Daoy (cell line): ENCODE measurements at places on chromosomes 5 and 9. TPM values are rescaled to one million over a fixed set of nuclear protein-coding genes. Genes with fewer than 3 reads are reported as not detected.

Gene TAF11L10
- total RNA-seq, result not detected in 2 replicates

Gene SEMA4D
- 2.3 and 4.5 TPM in 2 replicates for total RNA-seq

Gene ZNF354C
- 2.7 and 3.7 TPM in 2 replicates for total RNA-seq

DNA sequence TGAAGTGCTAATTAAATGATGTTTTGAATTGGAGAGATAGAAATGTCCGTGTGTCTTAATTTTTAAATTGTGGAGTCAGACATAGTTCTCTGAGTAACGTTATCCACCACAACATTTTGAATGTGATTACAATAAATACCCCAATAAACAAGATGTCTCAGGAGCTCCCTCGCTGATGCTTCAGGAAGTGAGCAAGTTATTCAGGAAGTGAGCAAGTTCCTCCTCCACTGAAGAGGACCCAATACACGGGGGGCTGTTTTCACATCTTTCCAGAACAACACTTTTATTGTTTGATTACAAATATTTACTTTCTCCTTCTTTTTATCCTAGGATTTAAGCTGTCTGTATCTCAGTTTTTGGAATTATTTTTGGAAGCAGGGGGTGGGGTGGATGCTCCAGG is 363.8 kb downstream of the LRRC70 start:
- DNase-seq, result no peak

DNA sequence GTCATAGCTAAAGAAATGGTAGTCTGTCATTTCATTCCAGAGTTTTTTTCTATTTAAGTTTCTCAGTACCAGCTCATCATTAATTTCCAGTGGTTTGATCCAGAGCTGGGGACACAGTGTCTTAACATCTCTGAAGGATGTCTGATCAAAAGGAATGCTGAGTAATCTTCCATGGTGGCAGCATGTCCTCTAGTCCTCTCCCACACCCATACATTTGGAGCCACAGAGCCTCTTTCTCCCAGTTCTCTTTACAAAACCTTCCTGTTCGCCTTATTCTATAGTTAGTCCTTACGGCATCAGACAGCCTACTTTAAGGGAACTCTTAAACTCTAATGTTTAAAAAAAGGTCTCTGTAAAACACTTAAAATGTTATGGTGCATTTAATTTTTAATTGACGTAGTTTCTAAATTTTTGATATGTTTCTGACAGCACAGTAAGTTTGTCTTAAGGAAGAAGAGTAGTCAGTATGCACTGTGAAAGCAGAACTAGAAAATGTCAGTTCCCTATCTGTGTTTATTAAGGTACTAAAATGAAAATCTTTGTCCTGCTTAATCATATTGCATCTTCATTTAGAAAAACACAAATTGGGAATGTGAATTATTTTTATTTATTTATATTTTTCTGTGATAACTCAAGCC is 96.8 kb downstream of the INIP start:
- DNase-seq, result no peak

GRCh38 chr9:109904666-109905065 is 124.7 kb downstream of the PALM2AKAP2 start:
- DNase-seq, result no peak

DNA sequence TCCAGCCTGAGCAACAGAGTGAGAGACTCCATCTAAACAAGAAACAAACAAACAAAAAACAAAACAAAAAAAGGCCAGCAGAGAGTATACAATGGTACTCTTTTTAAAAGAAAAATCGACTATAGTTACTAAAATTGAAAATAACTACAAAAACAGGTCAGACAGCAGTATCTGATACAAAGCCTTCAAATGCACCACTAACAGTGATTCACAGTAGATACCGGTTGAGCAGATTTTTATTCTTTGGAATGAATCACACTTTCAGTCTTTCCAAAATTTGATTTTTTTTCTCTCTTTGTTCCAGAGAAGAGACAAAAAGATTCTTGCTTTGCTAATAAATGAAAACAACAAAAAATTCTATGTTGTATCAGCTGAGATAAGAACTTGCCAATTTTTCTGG is 36.9 kb downstream of the ROR2 start:
- DNase-seq, result no peak

- no peak for DNase-seq
Measured at GRCh38 chr5:32136342-32136741, 37.8 kb downstream of the GOLPH3 start.

- DNase-seq, result no peak
Measured at GRCh38 chr9:102479191-102479590, 515.9 kb upstream of the CYLC2 start.
